ENCODE measurements at places on chromosomes 4 and X. TPM values are rescaled to one million over a fixed set of nuclear protein-coding genes. Genes with fewer than 3 reads are reported as not detected.

The PPP1R2C gene
- not detected for total RNA-seq

The STBD1 gene
- total RNA-seq, result 6.4 TPM

The CNOT6L gene
- 6.9 TPM for total RNA-seq

The ABLIM2 gene
- total RNA-seq, result 0.38 TPM

The ATP2B3 gene
- 0.06 TPM for total RNA-seq

The LDB2 gene
- not detected for total RNA-seq

The AR gene
- 3.5 TPM for total RNA-seq

The MID1 gene
- 47.8 TPM for total RNA-seq

The FAM241A gene
- 0.95 TPM for total RNA-seq

The GPR82 gene
- not detected for total RNA-seq

The TNIP3 gene
- 0.71 TPM for total RNA-seq

The LPAR4 gene
- not detected for total RNA-seq

The NHS gene
- 5.4 TPM for total RNA-seq

The ANK2 gene
- total RNA-seq, result 0.84 TPM

The SPIN2A gene
- total RNA-seq, result 0.32 TPM

The COL4A5 gene
- total RNA-seq, result 13.5 TPM

The DKK2 gene
- total RNA-seq, result not detected

The UGT2B15 gene
- 0.14 TPM for total RNA-seq

The AFM gene
- total RNA-seq, result not detected

The SPIN3 gene
- total RNA-seq, result 5.7 TPM

The GEMIN8 gene
- 13.6 TPM for total RNA-seq

The PPBP gene
- total RNA-seq, result not detected

The SULT1B1 gene
- total RNA-seq, result not detected

The FGF5 gene
- total RNA-seq, result 0.44 TPM

The ZNF711 gene
- total RNA-seq, result 0.89 TPM

The CXCL8 gene
- total RNA-seq, result 10.2 TPM

The AWAT2 gene
- not detected for total RNA-seq

The USP9X gene
- 38.5 TPM for total RNA-seq

The ARR3 gene
- total RNA-seq, result not detected

The STS gene
- total RNA-seq, result 2.0 TPM

The AFF1 gene
- 9.4 TPM for total RNA-seq

The PABPC5 gene
- 0.03 TPM for total RNA-seq

The AKAP4 gene
- total RNA-seq, result not detected

The GDI1 gene
- 97.4 TPM for total RNA-seq

The SLC26A1 gene
- 0.31 TPM for total RNA-seq

The CXCL1 gene
- 14.8 TPM for total RNA-seq

The LGI2 gene
- total RNA-seq, result 0.15 TPM

The CSN1S1 gene
- not detected for total RNA-seq

The POU4F2 gene
- total RNA-seq, result not detected

The CDKL5 gene
- total RNA-seq, result 3.6 TPM

The DOK7 gene
- 0.16 TPM for total RNA-seq

The RNF175 gene
- total RNA-seq, result not detected

The GASK1B gene
- 0.47 TPM for total RNA-seq

The TRO gene
- total RNA-seq, result 0.47 TPM

The TMEM255A gene
- total RNA-seq, result 0.10 TPM

The CXCL13 gene
- not detected for total RNA-seq

The PHKA1 gene
- 18.0 TPM for total RNA-seq

The LDOC1 gene
- 105 TPM for total RNA-seq

The MAGEC2 gene
- total RNA-seq, result not detected

The BEX3 gene
- 239 TPM for total RNA-seq

The DGAT2L6 gene
- total RNA-seq, result not detected

The PAGE2B gene
- not detected for total RNA-seq
